ENCODE measurements at places on chromosomes 5 and 9.
A peak's percentile ranks its signal among the peaks of the same experiment; 100 is the strongest.

- DNase-seq, result no peak
Observed at GRCh38 chr5:15383469-15383868, 116.5 kb upstream of the FBXL7 start.

- no peak for DNase-seq
Observed at GRCh38 chr9:111945216-111945615, 48.6 kb downstream of the UGCG start.

DNA sequence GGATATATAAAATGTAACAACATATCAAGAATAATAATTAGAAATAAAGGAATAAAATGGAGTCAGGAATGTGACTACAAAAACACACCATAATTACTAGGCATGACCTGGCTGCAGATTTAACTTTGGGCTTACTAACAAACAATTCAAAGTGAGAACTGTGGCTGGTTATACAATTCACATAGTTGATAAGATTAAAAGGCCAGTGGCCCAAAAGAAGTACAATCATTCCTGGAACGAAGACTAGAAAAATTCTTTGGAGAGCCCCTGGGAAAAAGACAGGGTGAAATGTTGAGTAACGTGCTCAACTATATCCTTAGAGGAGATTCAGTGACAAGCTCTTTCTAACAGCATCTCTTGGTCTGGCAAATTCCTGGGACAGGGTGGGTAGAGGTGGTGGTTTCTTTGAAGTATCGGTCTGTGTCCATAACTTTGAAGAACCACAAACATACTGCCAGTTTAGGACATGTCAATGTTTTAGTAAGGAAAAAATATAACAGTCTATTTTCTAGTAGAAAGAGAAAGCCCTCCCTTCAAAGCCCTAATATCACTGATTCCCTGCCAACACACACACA, 75.0 kb upstream of the IL6ST start:
- no peak for DNase-seq

- DNase-seq, result no peak
Observed at GRCh38 chr5:112735702-112736101, 2.0 kb upstream of the APC start.

GRCh38 chr5:173208296-173208695, 26.7 kb downstream of the NKX2-5 start:
- DNase-seq, result no peak

DNA sequence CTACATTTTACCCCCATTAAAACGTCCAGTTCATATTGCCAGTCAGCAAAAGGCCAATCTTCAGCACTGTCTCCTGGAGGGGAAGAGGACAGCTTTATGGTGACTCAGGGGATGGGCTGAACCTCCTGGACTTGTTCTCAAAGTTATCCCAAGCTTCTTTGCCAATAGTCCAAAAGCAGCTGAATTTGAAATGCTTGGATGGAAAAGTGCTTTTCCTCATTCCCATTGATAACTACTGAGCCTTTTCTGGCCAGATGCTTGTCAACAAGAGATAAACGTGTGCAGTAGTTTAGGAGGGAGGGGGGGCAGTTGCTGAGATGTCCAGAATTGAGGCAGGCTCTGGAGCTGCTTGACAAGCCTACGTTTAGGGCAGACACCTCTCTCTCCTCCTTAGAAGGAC, 43.5 kb downstream of the MTX3 start:
- no peak for DNase-seq

GRCh38 chr9:61673247-61673646, 483.4 kb downstream of the SPATA31A7 start:
- DNase-seq, result no peak

- DNase-seq, result no peak
Observed at GRCh38 chr5:1480217-1480616, 35.0 kb upstream of the SLC6A3 start.

DNA sequence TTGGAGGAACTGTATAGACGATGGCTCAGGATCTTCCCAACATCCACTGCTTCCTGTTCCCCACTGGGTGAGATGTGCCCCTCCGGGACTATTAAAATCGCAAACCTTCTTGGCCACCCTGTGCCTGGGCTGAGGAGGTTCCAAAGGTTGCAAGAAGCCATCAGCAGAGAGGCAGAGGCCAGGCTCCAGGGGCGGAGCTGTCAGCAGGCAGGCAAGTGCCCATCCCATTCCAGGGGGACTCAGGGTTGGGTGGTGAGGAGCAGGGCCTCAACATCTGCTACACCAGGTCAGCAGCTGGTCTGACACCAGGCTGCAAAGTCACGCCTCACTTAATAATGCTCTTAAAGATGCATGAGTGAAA, 2.2 kb downstream of the BTNL3 start:
- DNase-seq, result no peak

DNA sequence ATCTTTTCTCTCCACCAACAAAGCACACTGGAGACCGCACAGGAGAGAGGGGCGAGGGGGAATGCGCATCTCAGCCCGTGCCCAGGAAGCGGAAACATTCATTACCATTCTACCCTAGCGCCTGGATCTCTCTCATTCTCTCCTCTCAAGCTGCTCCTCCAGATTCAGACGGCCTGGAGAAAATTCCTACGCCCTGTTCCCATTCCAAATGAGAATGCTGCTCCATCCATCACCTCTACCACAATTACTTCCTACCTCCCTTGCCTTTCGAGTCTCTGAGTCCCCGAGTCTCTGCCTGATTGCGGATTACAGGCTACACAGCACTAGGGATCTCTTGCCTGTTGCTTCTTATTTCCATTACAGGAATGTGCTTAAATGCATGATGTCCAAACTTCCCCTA, 6.7 kb downstream of the DDX31 start:
- peak; percentile 20 for DNase-seq

DNA sequence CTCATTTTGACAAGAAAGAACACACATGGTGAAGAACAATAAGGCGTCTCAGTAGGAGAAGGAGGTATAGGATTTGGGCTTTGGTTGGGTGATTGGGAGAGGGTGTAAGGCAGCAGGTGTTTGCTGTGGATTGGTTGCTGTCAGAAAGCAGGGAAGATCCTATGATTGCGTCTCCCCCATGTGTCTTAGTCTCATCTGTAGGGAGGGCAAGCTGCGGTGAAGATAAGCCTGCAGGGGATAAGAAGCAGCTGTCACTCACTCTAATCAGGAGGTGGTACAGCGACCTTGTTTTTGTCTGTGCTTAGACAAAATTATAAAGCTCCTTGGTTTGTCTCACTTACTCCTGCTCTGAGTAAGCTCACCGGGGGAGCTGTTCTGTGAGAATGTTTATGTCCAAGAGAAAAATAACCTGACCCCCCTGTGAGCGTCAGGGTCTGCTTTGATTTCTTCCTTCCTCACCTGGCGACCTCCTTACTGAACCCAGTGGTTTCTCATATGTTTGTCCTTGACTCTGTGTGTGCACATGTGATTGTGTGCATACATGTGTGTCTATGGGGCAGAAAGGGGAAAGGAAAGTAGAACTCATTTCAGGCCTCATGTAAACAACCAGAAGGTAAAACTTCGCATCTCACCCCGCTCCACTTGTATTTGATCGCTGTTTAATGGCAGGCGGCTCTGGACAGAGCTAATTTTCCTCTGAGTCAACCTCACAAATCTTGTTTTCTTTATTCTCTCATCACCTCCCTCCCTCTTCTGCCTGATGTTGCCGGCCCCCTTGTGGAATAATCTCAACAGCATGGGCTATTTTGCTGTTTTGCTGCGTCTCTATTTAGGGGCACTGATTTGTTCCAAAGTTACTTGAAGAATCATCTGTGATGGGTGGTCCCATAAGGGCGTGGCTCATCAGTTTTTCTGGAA, 105.6 kb downstream of the TENT4A start:
- DNase-seq, result no peak

GRCh38 chr5:21889581-21889980, 963.6 kb downstream of the CDH12 start:
- DNase-seq, result no peak

DNA sequence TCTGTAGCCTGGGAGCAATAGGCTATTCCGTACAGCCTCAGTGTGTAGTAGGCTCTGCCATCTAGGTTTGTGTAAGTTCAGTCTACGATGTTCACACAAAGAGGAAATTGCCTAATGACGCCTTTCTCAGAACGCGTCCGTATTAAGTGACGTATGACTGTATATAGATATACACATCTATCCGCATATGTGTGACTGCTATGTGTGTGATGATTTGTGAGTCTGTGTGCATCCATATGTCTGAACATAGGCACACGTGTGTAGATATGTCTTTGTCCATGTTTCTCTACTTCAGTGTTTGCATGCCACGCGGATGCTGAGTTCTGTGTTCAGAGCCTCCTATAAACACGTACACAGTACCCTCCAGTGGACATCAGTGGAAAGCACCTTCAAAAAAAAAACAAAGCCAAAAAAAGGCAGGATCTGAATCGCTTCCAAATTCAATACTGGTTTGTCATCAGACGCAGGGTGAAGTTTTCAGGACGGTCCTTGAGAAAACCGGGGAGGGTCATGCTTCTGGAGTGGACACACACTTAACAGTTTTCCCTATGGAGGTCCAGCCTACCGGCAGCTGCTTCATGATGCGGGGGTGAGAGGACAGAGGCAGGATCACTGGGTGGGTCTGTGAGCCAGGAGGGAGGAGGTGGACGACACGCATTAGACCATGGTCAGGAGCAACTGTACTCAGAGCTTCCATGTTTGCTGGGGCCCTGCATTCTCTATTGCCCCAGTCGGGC, 29.5 kb upstream of the ALDH1B1 start:
- no peak for DNase-seq

- no peak for DNase-seq
Observed at GRCh38 chr5:75200776-75201175, 35.9 kb downstream of the ANKRD31 start.

- no peak for DNase-seq
Observed at GRCh38 chr5:147081311-147081764, 153.5 kb upstream of the STK32A start.

DNA sequence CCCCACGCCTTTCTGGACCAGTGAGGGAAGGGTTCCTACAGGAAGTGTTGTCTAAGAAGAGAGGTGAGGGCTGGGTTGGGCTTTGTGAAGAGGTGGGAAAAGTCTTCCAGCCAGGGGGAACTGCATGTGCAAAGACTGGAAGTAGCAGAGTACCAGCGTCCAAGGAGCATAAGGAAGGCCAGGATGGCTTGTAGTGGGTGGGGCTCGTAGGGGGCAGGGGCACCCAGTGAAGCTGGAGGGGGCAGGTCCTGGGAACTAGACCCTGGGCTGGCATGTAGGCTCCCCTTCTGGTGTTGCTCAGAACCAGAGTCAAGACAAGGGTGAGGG, 20.4 kb downstream of the PRRX2 start:
- no peak for DNase-seq

- no peak for DNase-seq
Observed at GRCh38 chr9:132697230-132697629, 27.0 kb downstream of the GTF3C4 start.

GRCh38 chr5:134349463-134349862, 17.5 kb downstream of the CDKL3 start:
- DNase-seq, result no peak

- no peak for DNase-seq
Observed at GRCh38 chr9:81804306-81804705, 115.0 kb upstream of the TLE1 start.

GRCh38 chr5:174093123-174093522, 47.6 kb downstream of the NSG2 start:
- DNase-seq, result no peak

DNA sequence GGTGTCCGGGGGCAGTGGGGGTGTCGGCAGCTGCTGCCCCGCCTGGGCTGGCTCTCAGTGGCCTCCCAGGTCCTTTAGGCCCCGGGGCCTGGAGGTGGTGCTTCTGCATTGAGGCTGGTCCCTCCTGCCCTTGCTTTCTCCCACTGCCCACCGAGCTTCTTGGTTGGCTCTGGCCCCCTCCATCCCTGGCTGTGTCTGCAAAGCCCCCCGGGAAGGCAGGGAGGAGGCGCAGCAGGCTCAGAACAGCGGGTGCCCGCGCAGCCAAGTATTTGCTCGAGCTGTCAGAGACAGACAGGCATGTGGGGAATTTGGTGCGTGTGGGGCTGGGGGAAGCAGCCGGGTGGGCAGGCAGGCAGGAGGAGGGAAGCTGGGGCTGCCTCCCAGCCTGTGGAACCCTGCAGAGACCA, 11.5 kb downstream of the CXXC5 start:
- no peak for DNase-seq

- no peak for DNase-seq
Observed at GRCh38 chr5:59238126-59238902, 655.2 kb downstream of the PDE4D start.

DNA sequence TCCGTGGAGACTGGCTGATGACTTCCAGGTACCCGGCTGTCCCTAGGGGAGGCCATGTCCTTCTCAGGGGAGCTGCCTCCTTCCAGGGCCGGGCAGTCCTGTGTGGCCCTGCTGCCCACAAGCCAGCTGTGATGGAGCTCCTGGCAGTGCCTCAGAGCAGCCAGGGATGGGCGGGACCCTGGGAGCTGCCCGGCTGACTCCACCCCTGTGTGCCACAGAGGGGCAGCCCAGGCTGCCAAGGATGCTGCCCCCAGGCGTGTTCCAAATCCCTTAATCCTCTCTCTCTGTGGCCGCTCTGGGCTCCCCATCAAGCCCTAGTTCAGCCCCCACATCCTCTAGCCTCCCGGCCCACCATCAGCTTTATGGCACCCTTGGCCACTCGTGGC, 7.0 kb upstream of the SCGB3A1 start:
- DNase-seq, result no peak

DNA sequence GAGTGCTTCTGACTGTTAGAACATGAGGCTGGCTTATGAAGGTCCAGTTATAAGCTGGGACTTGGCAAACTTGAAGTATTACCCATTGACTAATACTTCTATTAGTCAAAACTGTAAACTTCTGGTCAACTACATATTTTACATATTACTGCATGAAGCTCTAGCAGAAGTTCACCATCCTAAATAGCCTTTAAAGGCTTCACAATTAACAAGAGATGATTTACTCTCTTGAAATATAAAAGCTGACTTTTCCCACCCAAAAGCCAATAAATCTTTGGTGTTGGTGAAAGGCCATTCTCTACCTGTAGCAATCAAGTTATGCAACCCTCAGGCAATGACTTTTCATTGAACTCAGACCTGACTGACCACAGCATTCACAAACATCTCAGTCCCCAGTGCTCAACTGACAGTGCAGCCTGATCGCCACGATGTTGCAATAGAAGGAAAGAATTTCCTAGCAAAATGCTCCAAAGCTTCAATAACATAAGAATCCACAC, 345.6 kb downstream of the EBF1 start:
- DNase-seq, result no peak

DNA sequence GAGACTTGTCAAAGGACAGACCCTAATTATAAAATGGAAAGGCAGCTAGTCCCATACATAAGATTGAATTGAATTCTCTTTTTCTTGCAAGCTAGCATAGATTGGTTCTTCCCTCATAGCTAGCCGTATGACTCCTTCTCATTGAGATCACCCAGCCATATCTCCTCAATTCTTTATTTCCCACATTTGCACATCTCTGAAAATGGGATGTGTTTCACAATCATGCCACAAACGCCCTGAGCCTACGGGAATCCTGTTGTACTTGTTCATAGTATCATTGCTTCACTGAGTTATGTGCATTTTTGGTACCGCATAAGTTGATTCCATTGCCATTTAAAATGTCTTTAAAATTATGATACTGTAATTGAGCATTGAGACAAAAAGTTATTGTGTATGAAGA, 90.5 kb downstream of the PCSK1 start:
- no peak for DNase-seq

DNA sequence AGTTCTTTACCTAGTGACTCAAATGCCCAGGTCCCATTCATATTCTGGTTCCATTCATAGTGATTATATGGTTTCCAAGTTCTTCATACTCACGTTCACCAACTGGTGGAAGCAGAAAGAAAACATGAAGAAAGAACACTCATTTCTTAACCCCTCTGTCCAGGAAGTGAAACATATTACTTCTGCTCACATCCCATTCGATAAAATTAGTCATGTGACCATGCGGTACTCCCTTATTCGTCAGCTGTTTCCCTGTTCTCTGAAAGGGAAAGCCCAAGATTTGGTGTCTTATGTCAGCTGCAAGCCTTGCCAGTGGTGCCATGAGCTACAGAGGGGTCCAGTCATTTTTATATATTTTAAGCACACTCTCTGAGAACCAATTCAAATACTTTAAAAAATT, 387.0 kb upstream of the DMAC1 start:
- DNase-seq, result no peak
